ENCODE measurements at places on chromosomes 4 and X.

GRCh38 chr4:180057891-180058671 is 2185.1 kb upstream of the TENM3 start:
- DNase-seq, result peak; percentile 48

- DNase-seq, result no peak
These were observed 40.9 kb downstream of the SEPTIN11 start for GRCh38 chr4:76990288-76991080.

DNA sequence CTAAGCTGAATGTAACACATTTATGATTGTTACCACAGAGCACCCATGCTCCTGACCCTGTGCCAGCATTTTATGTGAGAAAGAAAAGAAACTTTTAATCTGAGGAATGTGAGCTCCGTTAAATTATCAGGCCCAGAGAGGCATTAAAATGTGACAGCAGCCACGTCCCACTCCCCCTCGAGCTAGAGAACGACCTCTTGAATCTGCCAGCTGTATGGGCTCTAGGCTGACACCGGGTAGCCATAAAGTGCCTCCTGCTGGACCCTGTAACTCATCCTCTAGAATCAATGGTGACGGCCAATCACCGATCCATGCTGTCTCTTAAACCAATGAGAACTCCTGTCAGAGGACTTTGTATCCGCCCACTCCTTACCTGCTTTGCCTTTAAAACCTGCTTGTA is 110.2 kb upstream of the ADRA2C start:
- DNase-seq, result no peak

DNA sequence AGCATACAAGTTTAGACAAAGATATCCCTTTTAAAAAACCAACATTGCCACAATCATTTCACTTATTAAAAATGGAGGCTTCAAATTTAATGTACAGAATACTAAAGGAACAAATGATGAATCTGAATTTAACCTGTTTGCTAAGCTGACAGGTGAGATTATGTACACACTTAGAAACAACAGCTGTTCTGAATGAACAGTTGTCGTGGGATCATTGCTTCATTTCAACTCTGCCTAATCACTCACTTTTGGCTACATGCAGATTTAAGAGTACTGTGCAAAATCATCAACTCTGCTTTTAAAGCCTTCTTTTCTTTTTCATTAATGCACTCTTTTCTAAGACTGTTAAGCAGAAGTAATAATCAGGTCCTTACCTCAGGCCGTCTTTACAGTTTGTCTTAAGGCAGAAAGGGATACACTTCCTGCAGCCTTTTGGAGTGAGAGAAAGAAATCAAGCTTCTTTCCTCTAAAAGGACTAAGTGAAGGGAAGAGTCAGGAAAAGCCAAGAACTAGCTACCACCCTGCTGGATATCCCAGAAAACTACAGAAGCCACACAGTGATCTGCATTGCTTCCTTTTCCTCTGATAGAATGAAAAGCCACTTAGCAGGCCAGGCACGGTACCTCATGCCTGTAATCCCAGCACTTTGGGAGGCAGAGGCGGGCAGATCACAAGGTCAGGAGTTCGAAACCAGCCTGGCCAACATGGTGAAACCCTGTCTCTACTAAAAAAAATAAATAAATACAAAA is 54.7 kb upstream of the NPNT start:
- no peak for DNase-seq

GRCh38 chrX:148670277-148670676 is 169.9 kb downstream of the AFF2 start:
- DNase-seq, result no peak

- DNase-seq, result no peak
These were observed 6.6 kb downstream of the CCDC110 start for GRCh38 chr4:185464887-185465286.

DNA sequence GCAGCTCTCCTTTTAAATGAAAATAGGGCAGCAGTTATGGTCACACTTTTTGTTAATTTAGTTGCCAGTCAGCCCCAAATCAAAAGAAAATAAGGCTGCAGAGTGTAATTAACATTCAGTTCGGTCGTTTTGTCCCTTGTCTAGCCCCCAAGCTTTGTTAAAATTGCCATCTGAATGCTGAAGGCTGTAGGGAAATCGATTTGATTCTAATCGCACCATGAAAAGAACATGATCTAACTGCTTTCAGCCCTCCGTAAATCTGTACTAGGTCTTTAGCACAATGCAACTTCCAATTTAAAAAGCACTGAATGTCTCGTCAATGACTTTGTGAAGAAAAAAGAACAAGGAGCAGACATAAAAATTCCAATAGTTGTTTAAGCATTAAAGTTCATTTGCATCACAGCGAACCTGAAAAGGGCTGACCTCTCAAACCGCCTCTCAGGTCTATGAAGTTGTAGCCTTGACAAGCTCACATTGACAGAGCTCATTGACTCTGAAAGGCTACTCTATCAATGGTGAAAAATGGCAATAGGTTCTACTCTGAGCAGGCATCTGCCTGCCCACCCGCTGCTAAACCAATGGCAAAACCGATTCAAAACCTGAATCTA is 48.9 kb downstream of the CHIC2 start:
- DNase-seq, result no peak

- DNase-seq, result no peak
These were observed 2.9 kb upstream of the FAT1 start for GRCh38 chr4:186726426-186727168.

DNA sequence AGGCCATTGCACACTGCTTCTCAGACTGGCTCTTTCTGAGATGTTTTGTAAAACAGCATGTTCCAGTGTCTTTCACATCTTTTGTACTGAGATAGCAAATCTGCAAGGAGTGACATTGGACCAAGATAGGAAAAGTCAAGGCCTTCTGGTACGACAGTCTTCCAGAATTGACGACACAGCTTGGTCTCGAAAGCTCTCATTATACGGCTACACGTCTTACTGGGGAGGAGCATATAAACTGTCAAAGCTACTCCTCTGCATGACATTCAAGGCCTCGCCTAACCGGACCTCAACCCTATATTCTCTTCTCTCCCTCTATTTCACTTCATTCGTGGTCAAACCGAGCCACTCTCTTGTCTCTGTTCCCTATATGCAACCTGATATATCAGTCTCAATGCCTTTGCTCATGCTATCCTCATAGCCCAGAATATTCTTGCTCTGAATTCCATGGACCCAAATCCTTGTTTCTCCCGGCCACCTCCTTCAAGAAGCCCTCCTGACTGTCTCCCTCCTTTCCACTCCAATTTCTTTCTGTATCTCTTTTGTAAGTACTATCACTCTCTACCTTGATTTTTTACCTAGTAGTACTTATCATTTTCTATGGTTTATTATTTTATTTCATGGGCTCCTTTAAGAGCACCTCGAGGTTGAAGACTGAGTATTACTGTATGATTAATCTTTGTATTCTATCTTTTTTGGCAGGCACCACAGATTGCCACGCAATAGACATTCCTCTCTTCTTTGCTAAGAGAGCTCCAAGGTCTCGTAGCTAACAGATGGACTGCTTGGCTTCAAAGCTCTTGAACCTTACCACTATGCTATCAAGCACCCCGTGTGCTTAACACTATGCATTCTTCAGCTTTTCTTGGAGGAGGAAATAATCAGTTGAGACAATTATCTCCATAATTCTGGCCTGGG is 35.1 kb downstream of the RBM47 start:
- no peak for DNase-seq

GRCh38 chrX:153651540-153652079 is 4.6 kb downstream of the DUSP9 start:
- peak; percentile 47 for DNase-seq

GRCh38 chr4:140395668-140396067 is 22.2 kb downstream of the SCOC start:
- no peak for DNase-seq

- no peak for DNase-seq
These were observed 7.9 kb downstream of the RHOH start for GRCh38 chr4:40204507-40205258.

GRCh38 chr4:81214881-81215868 is at the start of gene PRKG2:
TSS of gene PRKG2 (minus strand) at chr4:81215222. CDS start at chr4:81205047, 10,175 bp downstream.
- no peak for DNase-seq

GRCh38 chr4:181775298-181775697 is 467.9 kb upstream of the TENM3 start:
- no peak for DNase-seq

- DNase-seq, result no peak
These were observed 55.5 kb upstream of the SMIM10 start for GRCh38 chrX:134935276-134935675.

GRCh38 chr4:32525420-32525819 is 1805.3 kb downstream of the PCDH7 start:
- DNase-seq, result no peak

DNA sequence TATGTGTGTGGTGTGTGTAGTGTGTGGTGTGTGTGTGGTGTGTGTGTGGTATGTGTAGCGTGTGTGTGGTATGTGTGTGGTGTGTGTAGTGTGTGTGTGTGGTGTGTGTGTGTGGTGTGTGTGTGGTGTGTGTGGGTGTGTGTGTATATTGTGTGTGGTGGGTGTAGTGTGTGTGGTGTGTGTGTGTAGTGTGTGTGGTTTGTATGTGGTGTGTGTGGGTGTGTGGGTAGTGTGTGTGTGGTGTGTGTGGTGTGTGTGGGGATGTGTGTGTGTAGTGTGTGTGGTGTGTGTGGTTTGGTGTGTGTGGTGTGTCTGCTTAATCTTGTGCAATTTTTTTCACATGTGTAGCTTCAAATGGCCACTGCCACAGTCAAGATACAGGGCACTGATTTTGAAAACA is 94.5 kb downstream of the CPZ start:
- DNase-seq, result no peak
